ENCODE measurements at places on chromosomes 4 and X. TPM values are rescaled to one million over a fixed set of nuclear protein-coding genes. Genes with fewer than 3 reads are reported as not detected.

DNA sequence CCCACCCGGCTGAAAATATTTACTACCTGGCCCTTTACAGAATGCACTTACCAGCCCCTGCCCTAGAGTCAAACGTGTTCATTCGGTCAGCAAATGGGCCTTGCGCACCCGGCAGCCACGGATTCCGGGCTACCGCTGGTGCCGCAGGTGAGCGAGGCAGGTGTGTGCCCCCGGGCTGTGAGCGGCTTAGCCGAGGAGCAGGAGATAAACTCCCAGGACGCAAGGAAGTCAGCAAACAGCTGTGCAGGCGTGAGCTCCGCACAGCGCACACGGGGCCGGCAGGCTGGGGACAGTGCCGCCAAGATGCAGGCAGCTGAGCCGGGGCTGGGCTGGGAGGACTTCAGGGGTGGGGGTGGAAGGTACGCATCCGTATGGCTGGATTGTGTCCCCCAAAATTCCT lies 211.2 kb upstream of the PSAPL1 start:
- no peak for DNase-seq

GAGE12E gene
- not detected for total RNA-seq

- DNase-seq = no peak
These were observed 41.4 kb upstream of the NDST4 start for GRCh38 chr4:115154826-115155225.

DNA sequence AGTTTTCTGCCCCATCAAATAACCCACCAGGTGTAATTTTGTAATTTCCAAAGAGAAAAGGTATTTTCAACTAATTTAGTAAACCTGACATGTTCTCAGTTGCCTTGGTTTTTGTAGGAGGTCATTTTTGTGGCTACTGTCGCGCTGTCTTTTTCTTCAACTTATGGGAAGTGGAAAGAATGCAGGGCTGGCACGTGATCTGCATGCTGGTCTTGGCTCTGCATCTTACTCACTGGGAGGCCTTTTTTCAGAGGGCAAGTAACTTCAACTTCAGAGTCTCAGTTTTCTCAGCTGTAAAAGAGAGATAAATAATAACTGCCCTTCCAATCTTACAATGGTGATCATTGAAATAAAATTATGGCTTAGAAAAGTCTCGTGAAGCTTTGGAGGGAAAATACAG lies 109.9 kb upstream of the SMIM10 start:
- no peak for DNase-seq

DNA sequence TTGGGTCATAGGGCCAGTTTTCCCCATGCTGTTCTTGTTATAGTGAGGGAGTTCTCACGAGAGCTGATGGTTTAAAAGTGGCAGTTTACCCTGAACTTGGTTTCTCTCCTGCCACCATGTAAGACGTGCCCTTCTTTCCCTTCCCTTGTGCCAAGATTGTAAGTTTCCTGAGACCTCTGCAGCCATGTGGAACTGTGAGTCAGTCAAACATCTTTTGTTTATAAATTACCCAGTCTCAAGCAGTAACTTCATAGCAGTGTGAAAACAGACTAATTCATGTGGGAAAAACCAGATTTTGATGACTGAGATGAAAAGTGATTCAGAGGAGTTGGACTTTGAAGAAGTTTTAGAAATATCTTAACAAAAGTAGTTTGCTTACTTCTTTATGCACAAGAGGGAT lies 101.4 kb downstream of the ARHGAP10 start:
- no peak for DNase-seq

- DNase-seq = peak; percentile 54
These were observed 3.0 kb downstream of the LINC00632 start for GRCh38 chrX:140712413-140713173.

UGT2A1 gene
- total RNA-seq = not detected

DNA sequence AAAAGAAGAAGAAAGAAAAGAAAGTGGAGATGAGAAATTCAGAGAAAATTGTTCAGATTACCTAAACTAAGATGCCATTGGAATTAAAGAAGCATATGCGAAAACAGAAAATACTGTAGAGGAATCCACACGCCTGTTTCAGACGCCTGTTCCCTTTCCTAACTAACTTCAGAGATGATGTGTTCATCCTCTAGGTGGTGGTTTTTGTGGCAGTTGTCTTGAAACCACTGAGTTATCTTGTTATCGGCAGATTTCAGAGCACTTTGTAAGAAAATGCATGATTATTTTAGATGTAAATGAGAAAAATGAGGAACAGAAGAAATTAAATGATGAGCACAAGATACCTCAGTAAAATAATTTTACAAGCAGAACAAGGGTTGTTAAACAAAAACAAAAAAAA lies 48.3 kb downstream of the FUNDC1 start:
- DNase-seq = no peak

TCP11X2 gene
- not detected for total RNA-seq

KLHL34 gene
- not detected for total RNA-seq

- DNase-seq = no peak
These were observed 524.8 kb downstream of the PPARGC1A start for GRCh38 chr4:23365086-23365485.

GRCh38 chrX:52341493-52341892 lies 27.3 kb upstream of the XAGE2 start:
- DNase-seq = no peak

DNA sequence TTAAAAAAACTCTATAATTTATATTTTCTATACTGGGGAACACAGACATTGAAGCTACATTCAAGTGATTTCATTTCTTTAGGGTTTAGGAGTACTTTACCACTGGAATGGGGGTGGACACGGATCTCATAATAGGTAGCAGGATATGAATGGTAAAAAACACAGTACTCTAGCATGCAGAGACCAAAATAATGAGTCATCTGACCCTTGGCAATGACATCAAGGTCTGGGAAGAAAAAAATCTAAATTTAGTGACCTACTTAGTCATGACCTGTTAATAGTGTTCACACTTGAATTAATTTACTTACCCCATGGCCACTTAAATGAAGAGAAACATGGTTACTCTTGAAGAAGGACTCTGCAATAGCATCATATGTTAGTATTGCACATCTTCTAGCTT lies 187.9 kb downstream of the EPHA5 start:
- DNase-seq = no peak

HMX1 gene
- total RNA-seq = 1.1 TPM

DNA sequence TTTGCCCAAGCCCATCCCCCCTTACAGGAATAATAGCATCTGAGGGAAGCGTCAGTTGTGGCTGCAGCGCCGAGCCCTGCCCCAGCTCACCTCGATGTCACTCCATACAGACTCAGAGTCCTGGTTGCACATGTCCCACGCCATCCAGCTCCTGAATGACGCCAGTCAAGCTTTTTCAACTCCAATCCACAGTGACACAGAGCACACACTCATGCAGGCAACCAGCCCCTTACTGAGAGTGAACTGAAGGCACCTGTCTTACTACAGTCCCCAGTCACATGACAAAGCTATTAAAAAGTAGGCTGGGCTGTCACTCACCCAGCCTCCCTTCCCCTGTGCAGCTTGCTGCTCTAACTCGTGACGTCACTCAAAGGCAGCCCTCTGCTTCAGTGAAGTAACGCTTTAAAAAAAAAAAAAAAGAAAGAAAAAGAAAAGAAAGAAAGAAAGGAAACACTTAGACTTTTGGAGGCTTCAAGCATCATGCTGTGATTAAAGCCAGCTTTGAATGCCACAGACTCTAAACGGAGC lies at the start of gene PPARGC1A:
Gene PPARGC1A, minus strand, starts transcription at position 234 of the 528 bp plus-strand sequence. Its CDS starts 90 bp downstream, at position 144.
- peak; percentile 13 for DNase-seq

DNA sequence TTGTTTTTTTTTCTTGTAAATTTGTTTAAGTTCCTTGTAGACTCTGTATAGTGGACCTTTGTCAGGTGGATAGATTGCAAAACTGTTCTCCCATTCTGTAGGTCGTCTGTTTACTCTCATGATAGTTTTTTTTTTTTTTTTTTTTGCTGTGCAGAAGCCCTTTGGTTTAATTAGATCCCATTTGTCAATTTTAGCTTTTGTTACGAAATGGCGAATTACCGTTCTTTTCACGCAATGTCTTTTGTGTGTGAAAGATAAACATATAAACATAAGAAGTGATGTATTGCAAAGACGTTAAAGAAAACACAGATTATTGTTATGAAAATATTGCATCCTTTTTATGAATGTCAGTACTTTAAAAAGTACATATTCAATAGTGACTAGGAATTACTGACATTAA lies 34.5 kb downstream of the MAGEA10 start:
- DNase-seq = no peak

DNA sequence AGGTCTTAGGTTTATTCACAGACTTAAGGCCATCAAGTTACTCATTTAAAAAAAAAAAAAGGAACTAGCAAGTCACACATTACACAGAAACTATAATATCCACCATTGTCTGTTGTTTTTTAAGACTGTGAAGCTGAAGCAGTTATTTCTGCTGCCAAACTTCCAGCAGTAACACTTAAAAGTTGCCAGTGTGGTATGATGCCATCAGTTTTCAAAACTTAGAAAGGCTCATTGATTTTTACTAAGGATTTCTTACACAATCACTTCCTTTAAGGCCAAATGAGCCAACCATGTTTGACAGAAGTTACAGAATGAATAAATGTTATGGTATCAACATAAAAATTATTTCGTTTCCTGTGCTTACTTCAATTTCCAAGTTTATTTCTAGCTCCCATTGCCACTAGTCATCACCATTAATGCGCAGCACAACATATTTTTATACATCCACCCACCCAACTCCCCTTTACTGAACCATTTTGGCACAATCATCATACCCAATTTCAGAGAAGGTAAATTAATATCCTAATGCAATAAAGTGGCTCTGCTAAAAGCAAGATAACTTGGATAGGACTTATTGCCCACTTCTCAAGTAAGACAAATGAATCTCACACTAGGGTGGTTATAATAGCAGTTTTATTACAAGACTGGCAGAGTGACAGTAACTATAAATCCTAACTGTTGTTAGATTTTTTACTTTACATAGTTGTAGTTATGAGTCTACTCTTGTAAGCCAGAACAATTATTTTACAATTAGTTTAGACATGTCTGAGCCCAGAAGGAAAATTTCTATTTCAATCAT lies 13.1 kb downstream of the PDGFC start:
- no peak for DNase-seq

GRCh38 chr4:84792366-84793301 lies 173.9 kb downstream of the WDFY3 start:
- no peak for DNase-seq

XKRX gene
- total RNA-seq = 0.41 TPM

TSPAN7 gene
- 9.7 TPM for total RNA-seq

MAGEA1 gene
- not detected for total RNA-seq

ETDB gene
- not detected for total RNA-seq

GRCh38 chr4:169745291-169745690 lies 12.5 kb downstream of the HPF1 start:
- no peak for DNase-seq

P2RY10 gene
- not detected for total RNA-seq

GRCh38 chrX:87064502-87064901 lies 453.1 kb upstream of the KLHL4 start:
- DNase-seq = no peak

GRCh38 chr4:187606581-187606980 lies 389.0 kb upstream of the ZFP42 start:
- peak; percentile 11 for DNase-seq

Data from neural crest cell (in vitro differentiated cells).